ENCODE measurements at places on chromosomes 6 and 20.

DNA sequence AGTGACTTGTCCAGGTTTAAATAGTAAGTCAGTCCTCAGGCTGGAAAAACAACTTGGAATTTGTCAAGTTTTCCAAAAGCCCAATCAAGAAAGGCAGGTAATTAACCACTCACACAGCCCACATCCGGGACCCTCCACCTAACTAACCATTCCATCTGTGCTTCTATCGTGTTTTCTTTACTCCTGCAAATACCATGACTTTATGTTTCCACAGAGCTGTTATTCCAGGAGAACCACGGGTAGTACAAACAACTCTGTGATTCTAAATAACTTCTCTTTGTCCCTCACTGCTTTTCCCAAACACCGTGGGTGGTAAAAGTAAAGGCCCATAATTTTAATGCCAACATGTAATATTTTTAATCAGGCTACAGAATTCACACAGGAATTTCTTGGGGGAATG, 49.6 kb upstream of the NT5E start:
- no peak for DNase-seq

DNA sequence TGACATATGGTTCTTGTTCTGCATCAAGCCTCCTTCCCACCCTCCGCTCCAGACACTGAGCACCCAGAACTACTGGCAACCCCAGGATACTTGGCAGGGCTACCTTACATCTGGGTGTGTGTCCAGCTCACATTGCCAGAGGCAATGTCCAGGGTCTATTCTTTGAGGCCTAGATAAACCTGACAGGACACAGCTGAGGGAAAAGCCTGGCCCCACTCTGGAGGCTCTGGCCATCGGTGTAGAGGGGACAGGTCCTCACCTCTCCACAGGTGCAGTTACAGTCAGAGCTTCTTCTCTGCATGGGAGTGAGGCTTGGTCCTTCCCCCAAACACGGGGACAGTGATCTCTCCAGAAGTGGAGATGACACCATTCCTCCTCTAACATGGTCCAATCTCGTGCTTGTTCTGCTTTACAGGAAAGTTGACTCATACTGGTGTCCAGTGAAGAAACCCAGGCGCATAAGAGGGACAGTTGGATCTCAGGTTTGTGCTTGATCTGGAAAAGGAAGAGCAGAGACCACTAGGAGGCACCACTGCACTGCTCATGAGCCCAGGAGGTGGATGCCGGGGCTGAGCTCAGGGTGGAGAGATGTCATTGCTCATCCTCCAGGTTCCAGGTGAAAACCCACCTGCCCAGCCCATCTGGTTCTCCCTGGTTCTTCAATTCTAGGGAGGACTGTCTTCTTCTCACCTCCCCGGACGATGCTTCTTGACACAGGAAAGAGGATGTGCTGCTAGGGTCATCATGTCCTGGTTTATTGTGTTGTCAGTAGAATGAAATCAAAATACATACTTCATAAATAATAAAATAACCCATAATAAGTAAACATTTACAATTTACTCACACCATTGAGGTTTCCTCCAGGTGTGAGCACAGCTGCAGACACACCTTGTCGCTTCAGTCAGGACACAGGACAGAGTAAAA, 14.7 kb downstream of the HLA-F start:
- DNase-seq, result peak; percentile 28

- no peak for DNase-seq
Observed at GRCh38 chr6:160036331-160036695, 67.4 kb downstream of the IGF2R start.

DNA sequence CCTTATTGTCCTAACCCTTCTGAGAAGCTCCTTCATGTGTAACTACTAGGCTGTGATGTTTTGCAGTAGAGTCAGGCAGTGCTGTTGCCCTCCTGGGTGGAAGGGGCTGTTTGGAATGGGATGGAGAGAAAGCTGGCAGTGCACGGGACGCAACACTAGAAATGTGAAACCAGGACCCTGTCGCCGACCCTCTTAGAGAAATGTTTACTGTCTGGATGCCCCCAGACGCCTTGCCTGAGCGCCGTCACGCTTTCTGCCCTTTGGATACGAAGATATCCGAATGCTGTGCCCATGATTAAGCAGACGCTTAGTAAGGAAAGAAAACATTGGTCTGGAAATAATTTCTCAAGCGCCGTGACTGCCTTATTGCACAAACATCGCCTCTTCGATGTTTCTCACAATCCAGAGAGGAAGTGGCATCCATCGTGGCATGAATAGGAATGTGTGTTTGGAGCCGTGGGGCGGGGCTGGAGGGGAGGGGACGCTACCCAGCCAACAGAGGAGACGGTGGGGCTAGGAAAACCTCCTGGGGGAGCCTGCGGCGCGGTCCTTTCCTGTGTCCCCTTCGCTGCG, 661 bp upstream of the PPP1R14C start:
- DNase-seq, result no peak

GRCh38 chr20:48758206-48758820, 69.5 kb downstream of the PREX1 start:
- no peak for DNase-seq

DNA sequence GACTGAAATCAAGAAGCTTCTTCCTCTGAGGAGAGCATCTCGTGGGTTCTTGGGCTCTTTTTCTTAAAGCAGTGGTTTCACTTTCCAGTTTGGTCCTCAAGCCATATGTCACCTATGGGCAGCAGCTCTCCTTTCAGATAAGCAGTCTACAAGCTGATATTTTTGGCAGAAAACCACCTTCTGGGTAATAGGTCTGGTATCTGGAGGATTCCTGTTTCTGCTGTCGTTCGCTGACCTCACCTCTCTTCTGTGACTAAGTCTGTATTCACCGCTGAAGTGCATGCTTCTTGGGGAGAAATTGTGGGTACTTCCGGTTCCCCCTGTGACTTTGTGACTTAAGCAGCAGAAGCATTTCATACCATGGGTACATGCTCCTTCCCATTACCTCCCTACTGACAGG, 193.6 kb downstream of the EDN1 start:
- no peak for DNase-seq

DNA sequence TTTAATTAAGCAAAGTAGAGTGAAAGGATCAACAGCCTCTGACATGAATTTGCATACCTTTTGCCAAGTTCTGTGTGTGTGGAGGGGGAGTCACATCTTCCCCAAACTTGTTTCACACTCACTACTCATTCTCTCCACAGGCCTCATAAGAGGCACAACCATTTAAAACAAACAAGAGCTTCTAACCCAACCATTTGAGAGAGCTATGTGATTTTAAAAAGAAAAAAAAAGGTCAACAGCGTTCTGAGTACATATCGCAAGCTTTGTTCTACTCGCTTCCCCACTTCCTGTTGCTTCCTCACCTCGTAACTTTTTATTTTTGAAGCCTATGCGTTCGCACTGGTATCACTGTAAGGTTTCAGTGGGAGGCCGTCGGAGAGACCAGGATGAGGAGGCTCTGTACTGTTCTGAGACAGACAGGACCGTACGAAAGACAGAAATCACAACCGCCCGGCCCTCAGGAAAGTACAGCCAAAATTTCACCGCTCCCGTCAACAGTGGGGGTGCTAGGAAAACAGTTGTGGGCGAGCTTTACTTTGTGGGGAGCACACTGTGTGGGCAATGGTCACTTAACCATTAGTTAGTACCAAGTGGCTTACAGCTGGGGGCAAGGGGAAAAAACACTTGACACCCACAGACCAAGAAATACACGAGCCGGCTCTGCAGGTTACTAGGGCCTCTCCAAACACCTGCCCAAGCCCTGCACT, 61.3 kb downstream of the TRERF1 start:
- DNase-seq, result no peak

DNA sequence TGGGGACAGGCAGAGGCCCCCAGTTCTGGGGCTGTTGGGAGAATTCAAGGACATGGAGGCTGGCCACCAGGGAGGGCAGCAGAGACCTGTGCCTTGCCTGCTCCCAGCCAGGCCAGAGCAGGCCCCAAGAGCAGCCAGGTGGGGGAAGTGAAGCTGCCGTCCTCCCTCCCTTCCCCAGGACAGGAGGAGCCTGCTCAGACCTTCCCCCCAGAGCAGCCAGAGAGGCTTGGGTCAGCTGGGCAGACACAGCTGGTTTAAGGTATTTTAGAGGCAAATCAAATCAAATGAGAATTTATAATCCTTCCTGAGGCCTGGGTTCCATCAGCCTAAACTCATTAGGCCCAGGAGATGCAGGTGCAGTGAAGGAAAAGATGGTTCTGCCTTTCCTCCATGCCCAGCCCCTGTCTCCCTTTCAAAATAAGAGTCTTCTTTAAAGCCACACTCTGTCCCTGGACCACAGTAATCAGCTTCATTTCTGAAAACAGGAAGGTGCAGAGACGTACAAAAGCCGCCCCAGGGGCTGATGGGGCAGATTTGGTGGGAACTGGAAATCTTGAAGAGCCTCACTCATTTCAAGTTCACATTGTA, 21.7 kb downstream of the BMP7 start:
- no peak for DNase-seq

DNA sequence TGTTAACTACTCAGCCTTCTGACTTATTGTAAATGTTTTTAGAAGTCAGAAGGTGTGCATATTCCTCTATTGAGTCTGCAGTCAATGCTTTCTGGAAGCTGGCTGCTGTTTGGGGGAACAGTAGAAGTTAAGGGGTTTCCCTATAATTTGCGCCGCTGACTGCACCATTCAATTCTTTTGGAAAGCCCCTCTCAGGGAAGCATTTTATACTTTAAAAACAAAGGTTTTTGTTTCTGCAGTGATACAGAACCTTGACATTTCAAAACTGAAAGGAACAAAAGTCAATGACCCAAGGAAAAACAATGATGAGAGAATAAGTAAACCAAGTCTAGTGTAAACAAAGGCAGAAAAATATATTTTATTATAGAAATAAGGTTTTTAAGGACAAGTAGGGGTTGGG, 120.8 kb upstream of the TNFAIP3 start:
- no peak for DNase-seq

- DNase-seq, result peak; percentile 60
Observed at GRCh38 chr20:47774131-47774777, 11.0 kb downstream of the SULF2 start.

DNA sequence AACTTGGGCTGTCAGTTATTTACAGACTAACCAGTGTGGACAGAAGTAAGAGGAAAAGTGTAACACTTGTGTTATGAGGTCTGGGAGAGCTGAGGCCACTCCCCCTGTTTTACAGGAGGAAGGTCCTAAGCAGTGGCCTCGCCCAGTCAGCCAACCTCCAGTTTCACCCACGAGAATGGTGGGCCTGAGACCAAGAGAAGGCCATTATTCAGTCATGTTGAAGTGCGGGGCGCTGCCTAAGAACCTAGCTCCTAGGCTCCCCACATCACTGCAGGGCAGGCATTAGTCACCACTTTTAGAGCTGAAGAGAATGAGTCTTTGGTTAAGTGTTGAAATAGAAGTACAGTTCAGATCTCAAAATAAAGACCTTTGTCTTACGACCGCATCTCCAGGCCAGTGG, 27.9 kb downstream of the CDYL start:
- DNase-seq, result no peak

DNA sequence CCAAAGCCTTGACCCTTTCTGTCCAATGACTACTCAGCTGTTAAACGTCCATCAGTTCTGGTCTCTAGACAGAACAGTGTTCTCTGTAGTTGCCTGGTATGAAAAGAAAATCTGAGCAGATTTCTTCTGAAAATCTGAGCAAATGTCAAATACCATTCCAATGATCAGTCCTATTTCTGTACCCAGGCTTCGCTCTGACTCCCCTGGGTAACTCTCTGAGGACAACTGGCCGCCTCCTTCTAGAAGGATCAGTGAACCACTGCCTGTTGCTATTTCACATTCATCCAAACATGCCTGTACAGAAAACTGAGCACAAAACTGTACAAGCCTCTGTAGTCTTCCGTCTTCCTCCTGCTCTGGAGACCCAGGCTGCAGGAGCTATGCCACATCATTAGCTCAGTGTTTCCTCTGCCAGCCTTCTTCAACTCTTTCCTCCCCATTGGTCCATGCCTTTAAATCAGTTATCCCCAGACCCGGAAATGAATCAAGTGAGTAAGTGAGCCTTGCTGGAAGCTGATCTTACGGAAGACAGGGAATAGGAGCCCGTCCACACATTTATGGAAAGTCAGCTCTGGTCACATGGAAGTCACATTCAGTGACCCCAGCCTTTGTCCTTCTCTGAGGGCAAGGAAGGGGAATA, 63.3 kb downstream of the DAAM2 start:
- DNase-seq, result no peak

GRCh38 chr6:116214681-116215080, 39.2 kb downstream of the TSPYL4 start:
- no peak for DNase-seq

DNA sequence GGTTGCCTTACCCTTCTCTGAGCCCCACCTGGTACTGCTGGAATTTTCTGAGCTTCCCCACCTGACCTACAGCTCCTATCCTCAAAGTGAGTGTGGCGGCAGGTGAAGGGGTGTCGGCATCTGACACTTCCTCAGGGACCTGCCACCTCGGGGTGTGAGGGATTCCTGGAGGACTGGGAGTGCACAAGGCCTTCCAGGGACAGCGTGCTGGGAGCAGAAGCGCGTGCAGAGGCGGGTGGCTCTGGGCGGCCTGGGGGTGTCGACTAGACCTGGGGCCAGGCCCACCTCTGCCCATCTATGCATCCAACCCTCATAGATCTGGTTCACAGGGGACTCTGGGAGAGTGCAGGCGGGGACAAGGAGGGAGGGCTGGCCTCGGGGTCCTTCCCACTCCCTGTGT, 7.8 kb downstream of the DLGAP4 start:
- no peak for DNase-seq

GRCh38 chr20:45082468-45082867, 18.5 kb downstream of the KCNS1 start:
- no peak for DNase-seq

GRCh38 chr6:158856261-158856660, 37.1 kb upstream of the EZR start:
- DNase-seq, result no peak

- DNase-seq, result no peak
Observed at GRCh38 chr6:105336986-105337385, 65.9 kb downstream of the PREP start.

DNA sequence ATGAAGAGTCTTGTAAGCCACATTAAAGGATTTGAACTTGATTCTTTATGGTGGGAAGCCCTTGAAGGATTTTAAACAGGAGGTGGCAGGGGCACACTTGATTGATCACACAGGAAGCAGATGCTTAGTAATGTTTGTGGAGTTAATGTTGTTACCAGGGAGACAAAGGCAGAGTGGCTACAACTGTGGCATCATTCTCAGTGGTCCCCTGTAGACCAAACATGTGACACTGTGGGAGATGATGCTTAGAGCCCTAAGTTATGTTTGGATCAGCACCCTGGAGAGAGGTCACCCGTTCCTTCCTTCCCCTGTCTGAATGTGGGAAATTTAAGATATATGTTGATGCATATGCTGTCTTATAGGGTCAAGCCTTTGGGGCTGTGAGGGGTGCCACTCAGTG, 53.2 kb downstream of the EIF2S2 start:
- DNase-seq, result no peak

GRCh38 chr20:19486446-19486845, 271.6 kb upstream of the RIN2 start:
- DNase-seq, result no peak

- no peak for DNase-seq
Observed at GRCh38 chr6:41346441-41346840, 11.0 kb downstream of the NCR2 start.

DNA sequence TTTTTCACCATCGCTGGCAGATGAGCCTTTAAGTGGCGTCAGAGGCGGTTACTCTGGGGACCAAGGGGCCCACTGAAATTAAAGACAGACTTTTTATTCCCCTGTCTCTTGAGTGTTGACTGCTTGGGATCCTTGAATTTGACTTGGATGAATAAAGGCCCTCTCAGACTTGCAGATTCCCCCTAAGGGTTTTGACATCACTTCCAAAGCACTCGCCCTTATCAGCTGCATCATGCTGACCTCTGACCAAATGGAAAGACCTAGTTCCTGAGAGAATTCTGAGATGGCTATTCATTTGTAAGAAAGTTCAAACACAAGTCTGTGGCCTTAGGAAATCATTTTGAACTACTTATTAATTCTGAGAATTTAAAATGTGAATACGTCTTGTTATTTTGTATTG, 13.5 kb upstream of the MOXD1 start:
- no peak for DNase-seq

All from NCI-H1105 treated with DMSO at 0.1 percent for 48 hours (cell line).